Kidney epithelial cell (primary cell): ENCODE measurements at places on chromosomes 11 and 22. TPM values are rescaled to one million over a fixed set of nuclear protein-coding genes. Genes with fewer than 3 reads are reported as not detected.

DNA sequence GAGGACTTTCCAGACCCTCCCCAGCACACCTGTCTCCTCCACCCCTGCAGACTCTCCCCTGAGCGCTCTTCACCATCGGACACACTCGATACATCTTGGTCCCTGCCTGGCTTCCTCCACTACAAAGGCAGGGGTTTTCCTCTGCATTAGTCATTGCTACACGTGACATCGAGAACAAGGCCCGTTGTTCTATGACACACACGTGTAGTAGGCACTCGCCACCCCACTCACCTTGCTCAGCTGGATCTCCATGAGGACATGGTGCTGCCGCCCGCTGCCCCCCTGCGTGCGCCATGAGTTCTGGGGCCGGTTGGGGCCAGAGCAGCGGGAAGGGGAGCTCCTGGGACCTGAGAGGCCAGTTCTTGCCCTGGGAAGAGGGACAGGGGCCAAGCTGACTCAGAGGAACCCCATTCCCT is 16.7 kb downstream of the ATG2A start:
- no peak for DNase-seq

DNA sequence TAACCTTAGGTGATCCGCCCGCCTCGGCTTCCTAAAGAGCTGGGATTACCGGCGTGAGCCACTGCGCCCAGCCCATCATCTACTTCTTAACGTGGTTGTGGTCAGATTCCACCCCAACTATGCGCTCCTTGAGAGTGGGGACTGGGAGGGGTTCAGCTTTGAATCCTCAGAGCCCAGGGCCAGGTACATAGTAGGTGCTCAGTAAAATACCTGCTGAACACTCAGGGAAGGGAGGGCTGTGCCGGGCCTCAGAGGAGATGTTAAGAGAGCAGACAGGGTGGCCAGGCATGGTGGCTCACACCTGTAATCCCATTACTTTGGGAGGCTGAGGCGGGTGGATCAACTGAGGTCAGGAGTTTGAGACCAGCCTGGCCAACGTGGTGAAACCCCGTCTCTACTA is 1.2 kb upstream of the LGALS1 start:
- DNase-seq: no peak

DNA sequence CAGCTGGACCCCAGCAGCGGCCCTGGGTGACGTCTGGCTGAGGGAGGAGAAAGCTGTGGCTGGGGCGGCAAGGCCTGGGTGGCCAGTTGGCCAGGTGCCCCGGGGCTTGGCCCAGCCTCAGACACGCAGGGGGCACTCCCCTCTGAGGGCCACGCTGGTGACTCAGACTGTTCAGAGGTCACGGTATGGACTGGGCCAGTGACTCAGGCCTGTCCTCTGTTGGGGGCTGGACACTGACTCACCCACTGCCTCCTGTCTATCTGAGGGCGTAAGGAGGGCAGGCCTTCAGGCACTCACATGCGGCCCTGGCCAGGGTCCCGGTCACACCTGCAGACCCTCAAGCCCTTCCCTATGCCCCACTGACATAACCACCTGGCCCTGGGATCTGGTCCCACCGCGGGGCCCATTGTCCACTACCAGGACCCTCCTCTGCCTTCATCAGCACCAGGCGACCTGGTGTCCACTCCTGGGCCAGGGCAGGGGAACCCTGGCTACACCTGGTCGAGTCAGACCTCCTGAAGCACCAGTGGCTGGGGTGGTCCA is 3.7 kb upstream of the MUC5AC start:
- peak; percentile 86 for DNase-seq

DNA sequence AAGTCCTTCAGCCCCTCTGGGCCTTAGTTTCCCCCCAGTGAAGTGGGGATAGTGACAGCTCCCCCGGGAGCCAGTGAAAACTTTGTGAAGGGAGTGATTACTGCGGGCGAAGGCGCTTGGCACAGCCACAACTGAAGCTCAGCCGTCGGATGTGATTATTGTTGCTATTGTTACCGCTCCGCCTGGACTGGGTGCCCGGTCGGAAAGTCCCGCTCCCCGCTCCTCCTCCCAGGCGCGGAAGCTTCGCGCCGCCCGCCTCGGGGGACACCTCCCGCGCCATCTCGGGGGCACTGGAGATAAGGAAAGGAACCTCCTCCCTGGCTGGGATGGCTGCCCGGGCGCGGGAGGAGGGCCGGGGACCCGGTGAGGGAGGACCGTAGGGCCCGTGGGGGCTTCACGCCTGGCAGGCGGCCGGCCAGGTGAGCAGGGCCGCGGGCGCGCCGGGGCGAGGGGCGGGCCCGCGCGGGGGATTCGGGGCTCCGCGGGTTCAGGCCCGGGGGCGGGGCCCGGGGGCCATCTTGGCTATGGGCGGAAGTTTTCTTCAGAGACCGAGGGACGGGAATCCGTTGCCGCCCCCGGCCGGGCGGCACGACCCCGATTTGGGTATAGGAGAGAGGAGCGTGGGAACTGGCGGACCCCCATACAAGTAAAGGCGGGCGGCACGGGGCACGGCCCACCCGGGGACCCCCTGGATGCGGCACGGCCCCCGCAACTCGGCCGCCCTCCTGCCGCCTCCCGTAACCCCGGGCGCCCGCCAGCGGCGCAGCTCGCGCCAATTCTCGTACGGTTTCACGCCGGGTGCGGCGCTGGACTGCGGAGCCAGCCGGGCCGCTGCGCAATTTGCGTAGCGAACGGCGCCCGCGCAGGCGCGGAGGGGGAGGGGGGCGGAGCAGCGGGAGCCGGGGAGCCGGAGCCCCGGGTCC is at the start of gene GPR137:
TSS of gene GPR137 (plus strand) at position 887 of the 923 bp plus-strand sequence. CDS start 677 bp downstream, outside the sequence.
- no peak for DNase-seq

DNA sequence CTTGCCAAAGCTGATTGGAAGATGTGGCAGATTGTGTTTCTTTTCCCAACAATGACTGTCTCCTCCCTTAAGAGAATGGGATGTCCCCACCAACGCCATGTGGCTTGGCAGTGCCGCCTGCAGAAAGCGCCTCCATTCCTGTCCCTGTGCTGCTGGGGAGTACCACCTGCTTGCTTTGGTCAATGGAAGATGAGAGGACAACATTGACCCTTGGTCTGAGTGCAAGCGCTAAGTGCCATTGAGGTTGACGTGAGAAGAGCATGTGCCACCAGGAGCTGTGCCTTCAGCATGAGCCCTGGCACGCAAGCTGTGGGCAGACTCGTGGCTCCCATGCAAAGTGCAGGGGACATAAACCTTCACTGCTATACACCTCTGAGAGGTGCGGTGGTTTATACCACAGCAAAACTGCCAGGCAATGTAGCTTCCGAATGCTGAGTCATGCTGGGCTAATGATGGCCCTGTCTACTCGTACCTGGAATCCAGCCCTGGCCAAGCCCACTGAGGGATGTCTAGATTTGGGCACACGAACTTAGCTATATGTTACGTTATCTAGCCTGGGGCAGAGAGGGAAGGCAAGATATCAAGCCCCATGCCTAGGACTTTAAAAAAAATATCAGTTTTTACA is 41.9 kb downstream of the MYEOV start:
- no peak for DNase-seq

DNA sequence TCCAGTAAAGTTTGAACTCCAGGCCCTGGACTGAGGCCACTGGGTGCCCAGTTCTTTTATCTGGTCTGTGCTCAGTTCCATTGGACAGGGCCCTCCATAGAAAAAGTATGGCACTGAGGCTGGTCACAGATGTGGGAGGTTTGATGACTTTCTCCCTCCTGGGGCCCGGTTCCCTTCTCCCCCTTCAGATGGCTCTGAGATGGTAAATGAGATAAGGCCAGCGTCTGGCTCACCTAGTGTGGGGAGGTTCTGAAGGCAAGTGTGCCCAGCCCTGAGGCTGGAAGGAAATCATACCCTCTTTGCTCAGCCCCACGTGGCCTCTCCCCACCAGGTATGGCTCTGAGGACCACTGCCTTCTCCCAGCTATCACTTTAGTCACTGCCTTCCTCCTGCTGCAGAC is 1.5 kb upstream of the CLDN5 start:
- no peak for DNase-seq

DNA sequence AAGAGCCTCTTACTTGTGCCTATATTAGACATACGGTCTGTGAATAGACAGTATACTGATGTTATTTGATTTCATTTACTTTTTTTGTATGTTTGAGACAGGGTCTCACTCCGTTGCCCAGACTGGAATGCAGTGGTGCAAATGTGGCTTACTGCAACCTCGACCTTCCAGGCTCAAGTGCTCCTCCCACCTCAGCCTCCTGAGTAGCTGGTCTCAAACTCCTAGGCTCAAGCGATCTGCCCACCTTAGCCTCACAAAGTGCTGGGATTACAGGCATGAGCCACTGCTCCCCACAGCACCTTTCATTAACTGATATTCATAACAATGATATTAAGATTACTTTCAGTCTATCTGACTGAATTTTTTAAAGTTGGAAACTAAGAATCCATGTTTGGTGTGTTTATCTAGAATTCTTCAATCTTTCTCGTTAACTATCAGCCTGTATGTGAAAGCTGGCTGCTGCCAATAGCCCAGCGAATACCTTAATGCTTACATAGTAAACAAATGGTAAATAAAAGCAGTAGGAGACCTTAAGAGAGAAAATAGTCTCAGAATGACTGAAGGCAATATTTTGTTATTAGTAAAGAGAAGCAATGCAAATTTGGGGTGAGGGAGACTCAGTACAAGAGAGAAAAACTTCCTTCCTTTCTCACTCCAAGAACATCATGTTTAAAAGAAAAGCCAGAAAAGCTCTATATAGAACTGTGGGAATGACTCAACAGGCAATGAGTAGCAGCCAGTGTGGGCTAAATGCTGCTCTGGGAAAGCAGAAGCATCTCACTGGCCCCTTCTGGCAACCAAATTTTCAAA is 101.9 kb downstream of the MRTFA start:
- no peak for DNase-seq

GRCh38 chr11:126400479-126400878 is 45.0 kb downstream of the ST3GAL4 start:
- DNase-seq: no peak

GRCh38 chr11:92340839-92341238 is 116.2 kb downstream of the FAT3 start:
- no peak for DNase-seq

GRCh38 chr22:34897126-34897525 is 168.8 kb upstream of the ISX start:
- no peak for DNase-seq

GRCh38 chr11:99068832-99069231 is 48.1 kb downstream of the CNTN5 start:
- DNase-seq: no peak

GRCh38 chr11:128733440-128734102 is 39.7 kb downstream of the FLI1 start:
- no peak for DNase-seq

SAA1 gene
- 2.8 and 5.8 TPM in 2 replicates for total RNA-seq

SPINDOC gene
- total RNA-seq: 40.5 and 41.4 TPM in 2 replicates

CCDC87 gene
- 0.58 and 0.75 TPM in 2 replicates for total RNA-seq

FLRT1 gene
- 0.13 and 0.14 TPM in 2 replicates for total RNA-seq
